Activated naive CD4-positive, alpha-beta T cell treated with anti-CD3 and anti-CD28 coated beads, Interleukin-2, amount 50 U/mL, for 16 hours (primary cell): ENCODE measurements at places on chromosomes 1 and 21.

DNA sequence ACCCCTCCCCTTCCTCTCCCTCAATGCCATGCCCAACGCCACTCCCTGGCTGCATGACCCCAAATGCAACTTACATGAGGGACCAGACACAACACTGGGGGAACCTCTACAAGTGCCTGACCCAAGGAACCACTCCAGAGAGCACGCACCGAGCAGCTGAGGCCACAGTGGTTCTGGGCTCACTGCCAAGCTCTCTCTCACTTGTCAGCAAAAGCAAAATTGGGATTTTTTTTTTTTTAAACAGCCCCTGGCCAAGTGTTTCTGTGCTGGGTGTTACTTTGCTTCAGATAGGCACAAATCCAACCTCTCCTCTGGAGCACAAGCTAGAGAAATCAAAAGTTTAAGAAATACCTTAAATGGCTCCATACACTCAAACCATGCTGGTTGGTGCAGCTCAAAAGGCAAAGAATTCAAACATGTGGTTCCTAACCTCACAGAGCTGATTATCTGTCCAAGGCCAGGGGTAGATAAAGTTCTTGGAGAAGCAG lies 363.0 kb downstream of the SETD4 start:
- DNase-seq, result no peak

DNA sequence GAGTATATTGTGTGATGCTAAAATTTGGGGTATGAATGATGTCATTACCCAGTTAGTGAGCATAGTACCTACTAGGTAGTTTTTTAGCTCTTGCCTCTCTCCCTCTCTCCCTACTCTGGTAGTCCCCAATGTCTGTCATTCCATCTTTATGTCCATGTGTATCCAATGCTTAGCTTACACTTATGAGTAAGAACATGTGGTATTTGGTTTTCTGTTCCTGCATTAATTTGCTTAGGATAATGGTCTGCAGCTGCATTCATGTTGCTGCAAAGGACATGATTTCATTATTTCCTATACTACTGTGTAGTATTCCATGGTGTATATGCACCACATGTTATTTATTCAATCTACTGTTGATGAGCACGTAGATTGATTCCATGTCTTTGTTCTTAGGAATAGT lies 54.4 kb upstream of the NEGR1 start:
- DNase-seq, result no peak

- DNase-seq, result no peak
These were observed 22.2 kb upstream of the DPT start for GRCh38 chr1:168751195-168751650.

GRCh38 chr1:162327788-162328165 lies 48.9 kb downstream of the SPATA46 start:
- no peak for DNase-seq
